ENCODE measurements at places on chromosomes 11 and 22.

- DNase-seq, result no peak
Measured at GRCh38 chr11:72228844-72229231, 4.3 kb downstream of the INPPL1 start.

- peak; percentile 21 for DNase-seq
Measured at GRCh38 chr22:40890881-40891280, 29.0 kb upstream of the DNAJB7 start.

DNA sequence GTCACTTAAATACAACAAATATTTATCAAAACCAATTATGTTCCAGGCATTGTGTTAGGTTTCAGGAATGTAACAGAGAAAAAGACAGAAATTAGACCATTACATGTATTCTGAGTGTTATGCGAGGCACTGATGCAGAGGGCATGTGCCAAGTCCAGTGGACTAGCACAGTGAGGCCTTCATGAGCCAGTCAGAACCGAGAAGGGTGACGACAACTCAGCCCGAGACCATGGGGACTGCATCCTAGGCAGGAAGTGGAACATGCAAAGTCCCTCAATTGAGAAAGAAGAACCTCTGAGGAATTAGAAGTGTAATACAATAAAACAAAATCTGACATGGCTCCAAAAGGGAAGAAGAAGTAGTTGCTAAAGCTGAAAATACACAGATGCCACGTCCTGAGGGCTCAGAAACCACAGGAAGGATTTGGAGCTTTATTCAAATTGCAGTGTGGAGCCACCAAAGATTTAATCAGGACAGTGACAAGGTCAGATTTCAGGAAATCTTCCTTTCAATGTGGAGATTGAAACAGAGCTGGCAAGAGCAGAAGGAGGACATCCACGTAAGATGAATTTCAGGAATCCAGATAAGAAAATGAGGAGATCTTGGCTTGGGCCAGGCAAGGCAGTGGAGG, 529.6 kb downstream of the NTM start:
- no peak for DNase-seq

DNA sequence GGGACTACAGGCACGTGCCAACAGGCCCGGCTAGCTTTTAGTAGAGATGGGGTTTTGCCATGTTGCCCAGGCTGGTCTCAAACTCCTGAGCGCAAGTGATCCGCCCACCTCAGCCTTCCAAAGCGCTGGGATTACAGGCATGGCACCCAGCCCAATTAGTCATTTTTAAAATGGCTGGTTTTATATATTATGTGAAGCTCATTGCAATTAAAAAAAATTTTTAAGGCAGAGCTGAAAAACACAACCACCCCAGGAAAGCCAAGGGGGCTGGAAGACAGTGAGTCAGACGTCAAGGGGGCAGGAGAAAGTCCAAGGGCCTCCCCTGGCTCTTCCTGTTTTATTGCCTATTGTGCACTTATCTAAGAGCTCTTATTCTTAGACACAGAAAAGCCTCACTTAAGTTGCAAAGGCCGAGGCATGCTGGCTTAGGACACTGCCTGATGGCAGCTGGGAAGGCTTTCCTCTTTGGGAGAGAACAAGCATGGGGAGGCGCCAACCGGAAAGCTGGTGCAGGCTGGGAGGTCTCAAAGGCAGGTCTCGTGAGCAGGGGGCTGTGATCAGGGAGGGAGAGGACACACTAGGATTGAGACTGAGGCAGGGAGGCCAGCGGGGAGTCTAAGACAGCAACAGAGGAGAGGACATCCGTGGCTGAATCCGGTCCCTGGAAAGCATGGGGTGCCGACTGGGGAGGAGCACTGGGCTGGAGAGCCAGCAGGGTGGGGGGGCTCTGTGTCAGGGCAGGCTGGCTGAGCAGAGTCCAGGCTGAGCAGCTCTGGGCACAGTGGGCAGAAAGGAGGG, 11.1 kb upstream of the OSM start:
- DNase-seq, result peak; percentile 85

DNA sequence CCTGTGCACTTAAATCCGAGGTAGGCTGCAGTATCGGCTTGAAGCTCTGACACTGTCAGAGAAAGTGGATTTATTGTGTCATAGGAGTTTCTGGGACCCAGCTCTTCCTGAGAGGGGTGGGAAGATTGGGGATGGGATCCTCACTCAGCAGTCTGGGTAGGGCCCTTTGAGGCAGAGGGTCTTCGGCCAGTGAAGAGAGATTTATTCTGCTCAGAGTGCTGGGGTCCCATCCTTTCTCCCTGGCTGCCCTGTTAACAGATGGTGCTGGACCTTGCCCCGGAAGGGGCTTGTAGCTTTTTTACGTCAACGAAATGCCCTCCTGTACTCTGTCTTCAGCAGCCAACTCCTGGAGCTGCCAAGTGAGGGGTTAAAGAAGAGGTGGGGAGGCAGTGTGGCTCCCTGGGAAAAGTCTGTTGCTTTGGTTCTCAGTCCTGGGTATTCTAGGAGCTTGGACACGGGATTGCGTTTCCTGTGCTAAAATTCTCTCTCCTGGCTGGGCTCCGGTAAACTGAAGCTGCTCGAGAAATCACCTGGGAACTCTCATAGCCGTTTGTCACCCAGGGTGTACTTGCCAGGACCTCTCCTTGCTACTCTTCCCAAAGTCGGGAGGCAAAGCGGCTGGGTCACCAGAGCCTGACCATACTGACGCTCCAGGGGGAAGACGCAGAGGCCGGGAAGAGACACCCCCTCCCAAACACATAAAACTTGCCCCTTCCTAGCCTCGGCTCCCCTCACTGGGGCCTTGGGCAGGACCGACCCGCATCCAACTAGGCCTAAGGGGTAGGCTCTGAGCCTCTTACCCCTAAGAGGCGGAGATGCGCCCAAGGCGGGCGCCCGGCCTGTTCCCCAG, 806 bp upstream of the SMDT1 start:
- DNase-seq, result no peak

GRCh38 chr11:17389211-17389956, 925 bp upstream of the KCNJ11 start:
- peak; percentile 49 for DNase-seq

All from EL (cell line).